ENCODE measurements at places on chromosomes 16 and 17. TPM values are rescaled to one million over a fixed set of nuclear protein-coding genes. Genes with fewer than 3 reads are reported as not detected.

- no peak for DNase-seq
Measured at GRCh38 chr16:53822936-53823529, 119.1 kb downstream of the FTO start.

DNA sequence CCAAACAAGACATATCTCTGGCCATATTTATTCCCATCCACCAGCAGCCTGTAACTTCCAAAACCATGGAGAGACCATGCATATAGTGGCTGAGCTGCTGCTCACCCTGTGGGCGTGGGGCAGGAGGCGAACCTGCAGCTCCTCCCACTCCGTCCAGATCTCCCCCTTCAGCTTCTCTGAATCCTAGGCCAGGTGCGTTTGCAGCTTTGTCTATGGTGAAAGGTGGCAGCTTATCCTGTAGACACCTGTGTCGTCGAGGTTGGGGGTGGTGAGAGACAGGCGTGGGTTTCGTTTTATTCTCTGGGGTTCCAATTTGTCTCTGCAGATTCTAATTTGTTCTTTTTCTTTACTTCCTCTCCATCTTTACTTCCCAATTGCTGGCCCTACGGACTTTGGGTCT is 9.7 kb upstream of the ANKS4B start:
- DNase-seq = no peak

GRCh38 chr16:83400234-83400633 is 407.5 kb upstream of the HSBP1 start:
- no peak for DNase-seq

GRCh38 chr17:36856222-36856621 is 81.1 kb upstream of the LHX1 start:
- DNase-seq = no peak

CRYM gene
- not detected for total RNA-seq
